ENCODE measurements at places on chromosomes 3 and 15.

- no peak for DNase-seq
Observed at GRCh38 chr3:146701246-146701645, 96.1 kb upstream of the PLSCR5 start.

GRCh38 chr3:117556646-117557407 lies 847.2 kb downstream of the TUSC7 start:
- DNase-seq = no peak

- no peak for DNase-seq
Observed at GRCh38 chr3:138567403-138567802, 26.7 kb downstream of the CEP70 start.

GRCh38 chr3:146115619-146116018 lies 45.4 kb downstream of the PLOD2 start:
- no peak for DNase-seq

- DNase-seq = no peak
Observed at GRCh38 chr3:39216176-39216790, 23.9 kb upstream of the XIRP1 start.

GRCh38 chr15:41904541-41905005 lies 10.7 kb upstream of the SPTBN5 start:
- DNase-seq = peak; percentile 52

DNA sequence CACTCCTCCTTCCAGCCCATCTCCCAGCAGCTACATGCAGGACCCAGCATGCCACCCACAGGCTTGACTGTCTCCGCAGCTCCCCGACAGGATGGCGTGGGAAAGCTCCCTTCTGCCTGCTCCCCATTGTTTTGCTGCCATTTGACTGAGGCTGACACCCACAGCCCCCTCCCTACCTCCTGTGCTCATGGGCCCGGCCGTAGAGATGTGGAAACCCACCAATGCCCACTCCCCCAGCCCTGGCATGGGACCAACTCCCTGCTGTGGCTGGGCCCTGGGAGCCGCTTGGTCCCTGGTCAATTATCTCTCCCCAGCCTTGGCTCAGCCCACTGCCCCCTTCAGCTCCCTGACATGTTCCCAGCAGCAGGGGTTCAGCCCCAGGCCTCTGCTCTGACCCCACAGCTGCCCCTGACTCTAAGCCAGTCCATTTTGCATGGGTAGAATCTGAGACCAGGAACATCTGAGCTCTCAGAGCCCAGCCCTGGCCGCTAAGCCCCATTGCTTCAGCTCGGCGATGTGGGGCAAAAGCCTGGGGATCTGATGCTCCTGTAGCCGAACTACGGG lies 8.2 kb downstream of the C3orf22 start:
- DNase-seq = no peak

GRCh38 chr15:85312486-85312885 lies 67.9 kb upstream of the AKAP13 start:
- no peak for DNase-seq

GRCh38 chr3:20574746-20575145 lies 388.7 kb upstream of the SGO1 start:
- no peak for DNase-seq

GRCh38 chr15:41827290-41827879 lies 507 bp upstream of the JMJD7 start:
- DNase-seq = no peak

DNA sequence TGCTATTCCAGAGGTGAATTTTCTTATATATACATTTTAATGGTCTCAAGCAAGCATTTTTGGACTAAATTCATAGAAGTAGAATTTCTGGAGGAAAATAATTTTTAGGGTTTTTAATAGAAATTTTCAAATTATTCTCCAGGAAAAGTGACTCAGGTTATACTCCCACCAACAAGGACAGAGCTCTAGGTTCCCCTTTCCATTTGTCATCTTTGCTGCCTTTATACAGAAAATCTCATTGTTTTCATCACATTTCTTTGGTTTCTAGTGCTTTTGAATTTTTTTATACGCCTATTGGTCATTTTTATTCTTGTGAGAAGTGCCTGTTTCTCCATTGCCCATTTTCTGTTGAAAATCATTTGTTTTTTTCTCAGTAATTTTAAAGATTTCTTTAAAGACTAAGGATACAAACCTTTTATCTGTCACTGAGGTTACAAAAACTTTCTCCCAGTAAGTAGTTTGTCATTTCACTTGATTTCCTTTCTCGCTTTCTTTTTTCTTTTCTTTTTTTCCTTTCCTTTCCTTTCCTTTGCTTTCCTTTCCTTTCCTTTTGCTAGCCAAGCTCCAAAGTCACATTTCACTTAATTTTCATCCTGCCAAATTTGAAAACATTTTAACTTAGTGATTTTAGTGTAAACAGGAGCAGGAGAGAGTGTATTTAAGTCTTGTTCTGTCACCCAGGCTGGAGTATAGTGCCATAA lies 77.1 kb upstream of the CHRNB4 start:
- no peak for DNase-seq

GRCh38 chr15:78083687-78084448 lies 6.4 kb upstream of the TBC1D2B start:
- DNase-seq = no peak

GRCh38 chr15:64694816-64695215 lies 80.6 kb downstream of the RBPMS2 start:
- no peak for DNase-seq

GRCh38 chr3:1830851-1831250 lies 267.8 kb upstream of the CNTN4 start:
- DNase-seq = no peak

DNA sequence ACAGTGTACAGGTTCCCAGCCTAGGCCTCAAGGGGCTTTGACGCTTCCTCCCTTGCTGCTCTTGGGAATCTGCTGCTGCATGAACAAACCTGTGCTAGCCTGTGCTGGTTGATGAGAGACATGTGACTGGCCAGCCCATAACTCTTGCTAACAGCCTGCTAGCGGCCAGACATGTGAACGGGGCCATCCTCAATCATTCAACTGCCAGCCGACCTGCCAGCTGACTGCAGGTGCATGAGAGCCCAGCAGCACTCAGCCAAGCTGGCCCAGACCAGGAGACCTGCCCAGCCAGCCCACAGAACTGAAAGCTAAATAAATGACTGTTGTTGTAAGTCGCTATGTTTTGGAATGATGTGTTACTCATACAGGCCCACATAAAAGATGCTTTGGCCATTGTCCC lies 82.4 kb upstream of the DLG1 start:
- no peak for DNase-seq

GRCh38 chr15:68353421-68354135 lies 76.0 kb downstream of the FEM1B start:
- no peak for DNase-seq

DNA sequence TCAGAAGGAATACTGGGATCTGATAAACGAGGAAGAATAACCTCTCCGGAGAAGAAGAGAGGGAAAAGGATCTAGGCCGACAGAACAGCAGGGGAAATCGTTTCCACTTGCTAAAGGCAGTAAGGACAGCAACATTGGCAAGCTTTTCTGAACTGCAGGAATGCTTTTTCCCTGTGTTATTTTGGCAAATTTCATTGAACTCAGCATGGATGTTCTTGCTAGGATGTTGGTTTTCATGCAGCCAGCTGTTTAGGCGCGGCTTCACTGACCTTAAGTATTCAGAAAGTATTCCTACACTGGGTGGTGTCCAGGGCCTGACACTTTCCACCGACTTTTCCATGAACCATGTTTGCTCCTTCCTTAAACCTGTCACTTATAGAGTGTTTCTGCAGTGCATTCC lies 489.7 kb downstream of the CNTN3 start:
- no peak for DNase-seq

- no peak for DNase-seq
Observed at GRCh38 chr3:168040607-168041208, 55.0 kb downstream of the GOLIM4 start.
